Upper lobe of right lung (tissue), 1 donor: ENCODE measurements at places on chromosomes 7 and 10. TPM values are rescaled to one million over a fixed set of nuclear protein-coding genes. Genes with fewer than 3 reads are reported as not detected.
A peak's percentile ranks its signal among the peaks of the same experiment; 100 is the strongest.

GRCh38 chr10:93704451-93704850 is 2.1 kb upstream of the FRA10AC1 start:
- H3K27ac ChIP-seq, result no peak overlapping the region
- no peaks in the 10 kb centered on the region for H3K27me3 ChIP-seq
- DNase-seq, result no peak
- no peak overlapping the region for H3K4me3 ChIP-seq
- H3K4me1 ChIP-seq, result peaks cover 9% of the 10 kb centered on the region

GRCh38 chr7:85659364-85659763 is 472.5 kb upstream of the SEMA3D start:
- no peak overlapping the region for H3K27ac ChIP-seq
- H3K36me3 ChIP-seq, result no peaks in the 10 kb centered on the region
- no peaks in the 10 kb centered on the region for H3K4me1 ChIP-seq
- no peak overlapping the region for H3K4me3 ChIP-seq
- no peaks in the 10 kb centered on the region for H3K27me3 ChIP-seq
- DNase-seq, result no peak

GRCh38 chr7:80804589-80804988 is 114.3 kb downstream of the SEMA3C start:
- no peaks in the 10 kb centered on the region for H3K27me3 ChIP-seq
- no peaks in the 10 kb centered on the region for H3K4me1 ChIP-seq
- no peaks in the 10 kb centered on the region for H3K36me3 ChIP-seq
- H3K4me3 ChIP-seq, result no peak overlapping the region

GRCh38 chr10:32795598-32796183 is 162.3 kb downstream of the ITGB1 start:
- DNase-seq, result no peak
- no peaks in the 10 kb centered on the region for H3K36me3 ChIP-seq
- no peak overlapping the region for H3K4me3 ChIP-seq
- no peaks in the 10 kb centered on the region for H3K4me1 ChIP-seq
- no peak overlapping the region for H3K27ac ChIP-seq

DNA sequence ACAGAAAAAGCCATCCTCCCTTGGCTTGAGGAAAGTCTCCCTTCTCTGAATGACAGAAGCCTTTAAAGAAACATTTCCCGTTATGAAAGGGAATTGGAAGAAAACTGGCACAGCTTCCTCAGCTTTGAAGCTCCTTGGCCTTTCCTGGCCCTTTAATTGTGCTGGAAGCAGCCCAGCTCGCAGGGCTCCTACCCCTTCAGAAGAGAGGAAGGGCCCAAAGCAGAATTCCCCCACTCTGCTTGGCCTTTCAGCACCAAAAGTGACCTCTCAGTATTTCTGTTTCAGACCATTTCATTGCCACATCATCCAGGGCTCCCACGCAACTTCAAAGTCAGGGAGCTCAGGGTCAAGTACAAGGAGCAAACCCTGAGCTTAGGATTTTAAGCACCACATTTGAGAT is 4.2 kb downstream of the AFAP1L2 start:
- H3K27me3 ChIP-seq, result peaks cover 14% of the 10 kb centered on the region
- peaks cover 25% of the 10 kb centered on the region for H3K4me1 ChIP-seq
- no peaks in the 10 kb centered on the region for H3K36me3 ChIP-seq
- H3K4me3 ChIP-seq, result no peak overlapping the region
- no peak for DNase-seq

DNA sequence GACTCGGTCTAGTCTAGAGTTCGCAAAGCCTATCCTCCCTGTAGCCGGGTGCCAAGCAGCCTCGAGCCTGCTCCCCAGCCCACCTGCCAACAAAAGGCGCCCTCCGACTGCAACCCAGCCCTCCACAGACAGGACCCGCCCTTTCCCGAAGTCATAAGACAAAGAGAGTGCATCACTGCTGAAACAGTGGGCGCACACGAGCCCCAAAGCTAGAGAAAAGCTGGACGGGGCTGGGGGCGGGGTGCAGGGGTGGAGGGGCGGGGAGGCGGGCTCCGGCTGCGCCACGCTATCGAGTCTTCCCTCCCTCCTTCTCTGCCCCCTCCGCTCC is 622 bp upstream of the COL1A2 start:
- no peaks in the 10 kb centered on the region for H3K4me1 ChIP-seq
- H3K27ac ChIP-seq, result peak overlapping the region; percentile 85
- no peaks in the 10 kb centered on the region for H3K36me3 ChIP-seq

GRCh38 chr7:92988051-92988450 is 129.7 kb downstream of the SAMD9 start:
- no peak for DNase-seq
- H3K27ac ChIP-seq, result no peak overlapping the region
- no peaks in the 10 kb centered on the region for H3K4me1 ChIP-seq
- H3K36me3 ChIP-seq, result no peaks in the 10 kb centered on the region
- H3K4me3 ChIP-seq, result no peak overlapping the region

DNA sequence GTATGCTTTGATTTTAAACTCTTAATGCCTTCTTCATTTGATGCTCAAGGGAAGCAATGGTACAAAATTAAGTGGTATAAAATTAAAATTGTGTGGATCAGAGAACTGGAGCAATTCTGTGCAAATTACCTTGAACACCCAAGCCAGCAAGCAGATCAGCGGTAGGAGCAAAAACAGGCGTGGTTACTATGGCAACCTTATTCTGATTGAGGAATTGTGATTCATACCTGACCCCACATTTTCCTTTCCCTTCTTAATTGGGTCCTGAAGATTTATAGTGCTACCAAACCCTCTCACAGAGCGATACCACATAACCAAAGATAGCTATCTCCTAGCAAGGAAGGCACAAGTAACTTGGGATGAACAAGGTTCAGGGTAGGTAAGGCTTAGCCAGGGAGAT is 72.5 kb upstream of the FZD1 start:
- DNase-seq, result no peak
- H3K36me3 ChIP-seq, result no peaks in the 10 kb centered on the region
- no peak overlapping the region for H3K27ac ChIP-seq
- H3K4me1 ChIP-seq, result no peaks in the 10 kb centered on the region
- H3K27me3 ChIP-seq, result no peaks in the 10 kb centered on the region
- H3K4me3 ChIP-seq, result no peak overlapping the region

The BLOC1S2 gene
- 42.1 TPM for total RNA-seq

The PNLIPRP2 gene
- total RNA-seq, result not detected

The FAM237B gene
- not detected for total RNA-seq
